ENCODE measurements at places on chromosomes 4 and X.
A peak's percentile ranks its signal among the peaks of the same experiment; 100 is the strongest.

DNA sequence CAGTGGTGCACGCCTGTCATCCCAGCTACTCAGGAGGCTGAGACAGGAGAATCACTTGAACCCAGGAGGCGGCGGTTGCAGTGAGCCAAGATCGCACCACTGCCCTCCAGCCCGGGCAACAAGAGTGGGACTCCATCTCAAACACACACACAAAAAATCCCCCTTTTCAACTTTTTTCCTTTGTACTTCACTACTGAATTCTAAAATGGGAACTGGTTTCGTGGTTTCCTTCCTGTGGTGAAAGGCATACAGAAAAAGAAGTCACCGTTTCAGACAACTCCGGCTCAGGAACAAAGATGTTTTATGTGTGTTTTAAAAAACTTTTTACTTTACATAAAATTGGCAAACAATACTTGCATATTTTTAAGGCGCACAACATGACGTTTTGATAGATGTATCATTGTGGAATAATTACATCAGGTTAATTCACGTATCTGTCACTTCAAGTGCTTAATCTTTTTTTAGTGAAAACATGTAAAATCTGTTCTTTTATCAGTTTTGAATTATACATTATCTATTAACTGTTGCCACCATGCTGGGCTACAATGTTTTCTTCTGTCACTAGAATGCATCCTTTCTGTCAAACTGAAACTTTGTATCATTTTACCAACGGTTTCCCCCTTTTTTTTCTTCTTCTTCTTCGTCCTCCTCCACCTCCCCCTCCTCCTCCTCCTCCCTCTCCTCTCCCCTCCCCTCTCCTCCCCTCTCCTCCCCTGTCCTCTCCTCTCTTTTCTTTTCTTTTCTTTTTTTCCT is 186.0 kb downstream of the CRLF2 start:
- no peak for DNase-seq

DNA sequence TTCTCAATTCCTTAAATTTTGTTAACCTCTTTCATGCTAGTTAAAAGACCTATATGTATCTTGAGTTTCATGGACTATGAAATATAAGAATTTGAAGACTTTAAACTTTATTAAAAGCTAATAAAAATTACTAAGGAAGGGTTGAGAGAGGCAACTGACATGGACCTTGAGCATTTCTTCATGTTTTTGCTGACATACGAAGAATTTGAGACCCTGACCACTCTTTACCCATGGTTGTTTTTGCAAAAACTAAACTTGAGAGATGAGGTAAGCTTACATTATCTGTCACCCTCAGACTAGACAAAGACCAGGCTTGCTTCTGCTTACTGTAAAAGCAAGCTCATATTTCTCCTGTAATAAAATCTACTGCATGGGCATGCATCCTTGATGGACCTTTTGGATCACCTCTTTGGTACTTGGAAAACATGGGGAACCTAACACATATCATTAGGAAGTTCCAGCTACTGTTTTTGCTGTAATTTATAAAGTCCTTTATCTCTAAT is 338.2 kb upstream of the PABPC4L start:
- DNase-seq = no peak

- DNase-seq = no peak
Observed at GRCh38 chr4:89894649-89895550, at the start of gene MMRN1. TSS of gene MMRN1 (plus strand) at chr4:89894854. CDS start at chr4:89894972, 118 bp downstream.

- no peak for DNase-seq
Observed at GRCh38 chr4:6474053-6474568, 1.7 kb upstream of the PPP2R2C start.

GRCh38 chrX:33156152-33156726 is 55.1 kb downstream of the DMD start:
- DNase-seq = no peak

DNA sequence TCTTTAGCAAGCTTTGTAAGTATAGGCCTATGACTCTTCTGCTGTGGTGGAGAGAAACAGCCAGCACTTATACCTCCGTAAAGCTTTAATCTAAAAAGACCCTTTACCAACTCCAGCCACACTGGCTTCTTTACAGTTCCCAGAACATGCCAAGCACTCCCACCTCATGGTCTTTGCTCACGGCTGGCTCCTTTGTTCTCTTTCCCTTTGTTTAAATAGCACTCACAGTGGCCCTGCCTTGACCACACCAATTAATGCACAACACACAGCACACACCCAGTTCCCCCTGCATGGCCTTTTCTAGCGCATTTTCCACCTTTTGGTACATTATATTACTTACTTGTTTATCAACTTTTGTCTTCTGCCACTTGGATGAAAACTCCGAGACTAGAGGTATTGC is 18.9 kb downstream of the PPID start:
- DNase-seq = no peak

GRCh38 chr4:123350191-123350544 is 46.4 kb upstream of the SPRY1 start:
- DNase-seq = no peak

DNA sequence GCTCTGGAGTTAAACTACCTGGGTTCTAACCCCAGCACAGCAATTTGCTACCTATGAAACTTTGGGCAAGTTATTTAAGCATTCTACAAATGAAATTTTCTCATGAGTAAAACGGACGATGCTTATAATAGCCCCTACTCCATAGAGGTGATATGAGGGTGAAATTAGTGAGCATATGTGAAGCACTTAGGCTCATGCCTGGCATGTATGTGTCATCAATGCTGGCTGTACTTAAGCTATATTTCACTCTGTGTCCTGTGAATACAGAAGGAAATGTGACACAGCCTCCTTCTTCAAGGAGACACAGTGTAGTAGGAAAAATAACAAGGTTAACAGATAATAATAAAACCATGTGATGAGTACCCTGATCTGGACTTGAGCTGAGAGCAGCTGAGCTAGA is 20.4 kb upstream of the FMR1NB start:
- no peak for DNase-seq

GRCh38 chrX:54248309-54248708 is 65.3 kb upstream of the FAM120C start:
- no peak for DNase-seq

DNA sequence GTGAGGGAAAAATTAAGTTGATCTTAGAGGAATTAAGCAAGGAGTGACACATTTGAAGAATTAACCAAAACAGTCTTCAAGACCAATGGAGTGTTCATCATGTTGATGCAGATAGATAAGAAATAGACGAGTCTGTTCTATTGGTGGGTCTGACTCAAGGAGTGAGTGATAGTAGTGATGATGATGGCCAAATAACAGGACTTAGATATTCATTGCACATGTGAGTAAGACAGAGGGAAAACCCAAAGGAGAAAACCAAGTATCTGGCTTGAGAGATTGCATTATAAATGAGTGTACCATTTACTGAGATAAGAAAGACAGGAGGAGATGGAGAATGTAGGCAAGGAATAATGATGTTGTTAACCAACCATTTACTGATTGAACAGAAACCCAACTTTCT is 321.3 kb downstream of the ADGRL3 start:
- no peak for DNase-seq

- no peak for DNase-seq
Observed at GRCh38 chr4:122715221-122715620, 17.3 kb upstream of the BBS12 start.

DNA sequence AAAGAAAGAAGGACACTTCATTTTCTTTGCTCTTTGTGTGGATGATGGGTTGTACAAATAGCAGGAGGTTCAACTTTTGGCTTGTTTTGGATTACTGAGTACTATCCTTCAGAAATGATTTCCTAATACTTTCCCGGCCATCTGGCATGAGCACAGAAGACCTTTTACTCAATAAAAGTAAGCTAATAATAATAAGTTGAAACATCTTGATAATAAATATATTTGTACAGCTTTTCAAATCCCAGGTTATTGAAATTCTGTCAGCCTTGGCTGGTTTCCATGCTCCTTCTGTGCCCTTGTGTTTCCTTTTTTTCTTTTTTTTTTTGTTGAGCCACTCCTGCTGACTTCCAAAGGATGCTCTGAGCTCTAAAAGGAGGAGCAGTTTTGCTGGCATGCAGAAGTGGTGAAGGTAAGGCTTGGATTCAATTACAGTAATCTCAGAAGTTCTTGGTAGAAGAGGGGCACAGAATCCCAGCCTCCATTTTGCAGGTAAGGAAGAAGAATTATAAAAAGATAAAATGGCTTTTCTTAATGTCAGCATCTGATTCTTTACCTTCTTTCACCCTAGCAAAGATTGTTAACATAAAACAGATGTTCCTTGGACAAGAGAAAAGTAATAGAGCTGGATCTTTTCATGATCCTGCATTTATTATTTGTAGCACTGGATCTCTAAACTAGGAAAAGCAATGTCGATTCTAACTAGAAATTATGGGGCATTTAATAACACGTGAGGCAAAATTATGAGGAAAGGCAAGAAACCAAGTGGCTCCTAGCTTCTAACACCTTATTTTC is 31.9 kb downstream of the REPS2 start:
- DNase-seq = no peak

DNA sequence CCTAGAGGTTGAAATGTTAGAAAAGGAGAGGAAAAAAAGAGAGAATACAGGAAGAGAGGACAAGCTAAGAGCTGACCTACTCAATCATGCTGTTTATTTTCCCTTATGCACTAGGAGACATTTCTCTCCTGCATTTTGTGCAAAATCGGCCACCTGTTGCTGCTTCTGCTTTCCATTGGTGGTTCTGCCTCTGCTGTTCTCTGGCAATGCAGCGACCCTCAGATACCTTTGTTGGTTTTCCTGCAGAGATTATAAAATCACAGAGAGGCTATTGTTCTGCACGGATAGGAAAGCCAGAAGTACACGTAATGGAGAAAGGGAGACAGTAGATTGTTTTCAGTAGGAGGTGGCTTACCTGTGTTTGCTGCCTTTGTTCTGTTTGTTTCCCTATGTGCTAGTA is 108.9 kb downstream of the UNC5C start:
- DNase-seq = no peak

DNA sequence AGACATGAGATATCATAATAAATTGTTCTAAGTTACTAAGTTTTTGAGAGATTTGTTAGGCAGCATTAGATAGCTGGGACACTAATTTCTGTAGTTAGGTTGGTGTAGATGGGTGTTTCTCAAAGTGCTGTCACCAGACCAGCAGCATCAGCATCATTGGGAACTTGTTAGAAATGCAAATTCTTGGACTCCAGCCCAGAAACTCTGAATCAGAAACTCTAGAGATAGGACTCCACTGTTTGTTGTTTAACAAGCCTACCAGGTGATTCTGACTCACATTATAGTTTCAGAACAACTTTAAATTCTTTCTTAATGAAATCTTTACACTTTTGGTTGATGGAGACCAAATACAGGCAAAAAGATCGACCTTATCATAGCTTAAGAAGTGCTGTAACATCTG is 173.7 kb downstream of the PABPC4L start:
- DNase-seq = peak; percentile 56

GRCh38 chrX:136574548-136574947 is 42.5 kb downstream of the VGLL1 start:
- DNase-seq = no peak

DNA sequence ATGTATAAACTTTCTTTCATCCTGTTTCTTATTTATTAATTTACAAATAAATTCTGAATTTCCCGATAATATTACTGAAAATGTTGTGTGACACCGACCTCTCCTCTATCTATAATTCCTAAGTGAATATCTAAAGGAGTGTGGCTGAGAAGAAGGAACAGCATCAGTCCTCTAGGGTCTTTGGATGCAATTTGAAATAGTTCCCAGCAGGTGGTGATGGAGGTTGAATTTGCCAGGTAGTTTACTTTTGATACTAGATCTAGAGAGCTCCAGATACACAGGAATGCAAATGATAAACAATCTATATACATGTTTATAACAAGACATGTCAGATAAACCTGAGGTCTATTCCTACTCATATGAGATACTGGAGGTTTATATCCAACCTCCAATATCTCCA is 305.4 kb downstream of the PCDH18 start:
- DNase-seq = no peak
